ENCODE measurements at places on chromosomes 16 and 17.

DNA sequence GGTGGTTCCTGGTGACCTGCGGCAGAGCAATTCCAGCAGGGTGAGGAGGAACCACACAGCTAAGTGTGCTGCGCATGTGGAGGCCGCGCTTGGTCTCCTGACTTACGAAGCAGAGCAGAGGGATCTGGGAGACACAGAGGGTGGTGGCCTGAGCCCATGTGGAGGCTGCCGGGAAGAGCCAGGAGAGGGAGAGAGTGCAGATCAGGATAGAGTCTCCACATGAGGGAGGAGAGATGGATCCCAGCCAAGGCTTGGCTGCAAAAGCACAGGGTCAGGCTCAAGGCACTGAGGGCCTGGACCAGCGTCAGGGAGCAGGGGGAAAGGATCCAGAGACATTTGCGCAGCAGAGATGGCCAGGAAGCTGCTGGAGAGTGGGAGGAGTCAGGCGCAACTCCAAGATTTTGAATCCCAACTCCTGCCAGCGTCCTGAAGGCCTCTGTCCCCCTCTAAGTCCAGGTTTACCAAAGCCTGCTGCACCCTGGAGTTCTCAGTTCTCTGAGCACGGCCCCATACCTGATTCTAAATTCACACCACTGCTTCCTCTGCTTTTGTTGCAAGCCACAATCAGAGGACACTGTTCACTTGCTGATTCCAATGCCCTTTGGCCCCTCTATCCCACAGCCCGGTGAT lies 11.3 kb upstream of the MLLT6 start:
- no peak for DNase-seq

GRCh38 chr16:84277244-84277823 lies 17.3 kb upstream of the WFDC1 start:
- DNase-seq = no peak

DNA sequence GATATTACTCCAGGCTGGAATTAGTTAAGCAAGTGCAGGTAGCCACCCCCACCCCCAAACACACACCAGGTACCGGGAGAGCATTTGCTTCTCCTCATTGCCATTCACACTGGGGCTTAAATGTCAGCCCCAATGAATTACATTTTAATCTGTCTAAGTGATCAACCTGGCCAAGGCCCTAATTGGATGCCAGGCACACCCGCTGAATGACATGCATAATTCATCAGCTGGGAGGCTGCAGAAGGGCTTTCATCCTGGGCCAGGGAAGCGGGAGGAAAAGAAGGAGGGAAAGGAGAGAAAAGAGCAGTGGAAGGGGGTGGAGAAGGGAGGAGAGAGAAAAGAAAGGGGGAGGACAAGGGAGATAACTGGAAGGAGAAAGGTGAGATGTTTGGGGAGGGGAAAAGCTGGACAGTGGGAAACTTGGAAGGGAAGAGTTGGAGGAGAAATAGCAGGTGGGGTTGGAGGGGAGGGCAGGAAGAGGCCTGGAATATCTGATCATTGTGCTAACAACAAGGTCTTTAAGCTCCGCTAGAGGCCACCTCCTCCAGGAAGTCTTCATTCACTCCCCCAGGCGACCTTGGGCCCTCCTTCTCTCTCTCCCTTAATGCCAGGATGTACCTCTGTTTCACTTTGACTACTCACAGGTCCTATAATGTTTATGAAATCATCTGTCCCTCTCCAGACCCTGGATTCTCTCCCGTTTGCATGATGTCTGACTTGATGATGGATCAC lies 40.1 kb upstream of the CES5A start:
- peak; percentile 6 for DNase-seq

DNA sequence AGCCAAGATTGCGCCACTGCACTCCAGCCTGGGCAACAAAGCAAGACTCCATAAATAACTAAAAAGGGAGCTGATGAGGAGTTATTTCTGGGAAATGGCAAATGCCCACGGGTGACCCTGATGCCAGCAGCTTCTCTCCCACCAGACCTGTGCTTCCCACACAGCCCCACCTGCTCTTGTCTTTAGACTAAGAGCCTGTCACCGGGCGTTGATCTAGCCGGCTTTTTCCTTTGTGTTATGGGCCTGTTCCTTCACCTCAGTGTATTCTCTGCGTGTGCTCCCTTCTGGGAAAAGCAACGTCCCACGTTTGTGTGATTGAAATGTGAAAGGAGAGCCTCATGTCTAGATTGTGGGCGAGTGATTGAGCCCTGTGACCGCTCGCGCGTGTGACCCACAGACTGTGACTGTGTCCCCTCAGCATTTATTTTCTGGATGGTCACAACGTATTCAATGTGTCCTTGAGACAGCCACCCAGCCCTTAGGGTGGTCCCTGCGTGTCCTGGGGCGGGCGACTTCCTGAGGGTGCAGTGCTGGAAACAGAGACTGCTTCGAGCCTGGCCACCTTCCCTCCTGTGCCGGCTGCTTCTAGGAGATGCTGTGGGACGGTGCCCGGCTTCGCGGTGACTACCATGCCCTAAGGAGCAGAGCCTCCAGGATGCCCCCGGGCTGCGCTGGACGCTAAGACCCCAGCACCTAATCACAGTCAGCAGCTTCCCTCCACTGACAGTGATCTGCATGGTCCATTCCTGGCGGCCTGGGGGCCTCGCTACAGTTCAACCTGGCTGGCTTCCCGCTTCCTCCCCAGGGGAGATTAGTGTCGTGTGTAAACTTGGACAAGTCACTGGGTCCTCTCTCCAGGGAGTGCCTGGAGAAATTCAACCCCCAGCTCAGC lies 7.8 kb upstream of the RNPS1 start:
- no peak for DNase-seq

DNA sequence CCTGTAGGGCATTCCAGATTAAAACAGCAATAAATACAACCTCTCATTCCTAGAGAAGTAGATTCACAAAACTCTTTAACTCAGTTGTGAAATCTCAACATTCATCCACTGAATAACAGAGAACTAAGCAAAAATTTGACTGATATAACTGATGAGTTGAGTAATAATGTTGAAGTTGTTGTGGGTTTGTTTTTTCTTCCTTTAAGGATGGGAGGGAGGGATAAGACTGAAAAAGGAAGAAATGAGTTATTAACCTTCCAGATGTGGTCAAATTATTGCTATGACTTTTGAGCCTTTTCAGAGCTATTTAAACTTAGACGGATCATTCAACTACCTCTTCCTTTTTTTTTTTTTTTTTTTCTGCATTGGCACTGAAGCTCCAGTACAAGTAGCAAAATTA lies 38.6 kb downstream of the SKAP1 start:
- no peak for DNase-seq

DNA sequence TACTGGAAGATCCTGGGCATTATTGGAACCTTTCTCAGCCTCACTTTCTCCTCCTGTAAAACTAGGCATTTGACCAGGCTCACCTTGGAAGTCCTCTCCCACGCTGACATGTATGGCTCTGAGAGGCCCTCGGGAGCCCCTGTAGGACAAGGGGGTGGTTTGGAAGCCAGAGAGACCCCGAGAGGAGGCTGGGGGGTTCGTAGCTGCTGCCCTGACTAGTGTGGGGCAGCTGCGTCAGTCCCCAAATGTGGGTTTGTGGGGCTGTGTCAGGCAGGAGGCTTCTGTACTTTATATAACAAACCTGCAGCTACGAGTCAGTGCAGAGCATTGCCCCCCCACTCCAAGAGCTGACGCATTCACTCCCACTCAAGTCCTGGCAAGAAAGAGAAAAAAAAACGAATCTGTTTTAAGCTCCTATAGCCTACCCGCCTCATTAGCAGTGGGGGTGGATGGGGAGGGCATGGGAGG lies 1.8 kb downstream of the CX3CL1 start:
- DNase-seq = no peak

GRCh38 chr16:4055748-4056147 lies 60.5 kb downstream of the ADCY9 start:
- no peak for DNase-seq

GRCh38 chr17:63647065-63647725 lies 25.0 kb downstream of the MAP3K3 start:
- no peak for DNase-seq

- DNase-seq = no peak
Measured at GRCh38 chr17:78079253-78079652, 49.3 kb downstream of the TMC6 start.

- DNase-seq = no peak
Measured at GRCh38 chr16:64437706-64438324, 684.0 kb downstream of the CDH11 start.

DNA sequence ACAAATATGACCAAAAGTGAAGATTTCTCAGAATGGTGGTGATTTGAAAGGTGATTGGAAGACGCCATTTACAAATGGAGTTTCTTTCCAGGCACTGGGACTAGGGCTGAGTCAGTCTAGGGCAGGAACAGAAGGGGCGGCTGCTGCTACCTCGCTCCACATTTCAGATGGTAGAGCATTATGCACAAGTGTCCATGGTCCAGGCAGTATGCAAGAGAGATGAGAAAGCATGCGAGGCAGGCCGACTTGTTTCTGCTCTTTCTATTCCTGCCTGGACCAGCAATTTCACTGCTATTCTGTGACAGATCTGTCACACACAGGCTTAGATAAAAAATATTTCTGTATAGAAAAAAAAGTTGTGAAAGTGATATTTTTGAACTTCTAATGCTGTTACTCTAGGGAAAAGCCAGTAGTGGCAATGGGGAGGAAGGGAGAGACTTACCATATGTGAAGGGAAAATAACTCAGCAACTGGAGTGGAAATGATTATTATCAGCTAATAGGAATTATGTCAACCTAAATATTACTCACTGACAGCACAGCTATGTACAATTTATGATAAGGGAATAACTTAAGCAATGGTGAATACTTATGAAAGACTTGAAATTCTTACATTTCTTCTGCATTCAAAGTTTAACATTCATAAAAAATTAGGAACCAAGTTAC lies 134.7 kb upstream of the NETO2 start:
- no peak for DNase-seq

GRCh38 chr17:48121923-48122664 lies 14.5 kb downstream of the SNX11 start:
- DNase-seq = no peak

GRCh38 chr17:59683283-59683682 lies 23.9 kb downstream of the PTRH2 start:
- no peak for DNase-seq

- DNase-seq = no peak
Measured at GRCh38 chr16:14454391-14454790, 175.7 kb downstream of the PARN start.

GRCh38 chr17:73580073-73580710 lies 64.1 kb downstream of the SDK2 start:
- no peak for DNase-seq

GRCh38 chr17:66221343-66221742 lies 7.9 kb downstream of the APOH start:
- no peak for DNase-seq

GRCh38 chr17:2391597-2392251 lies 9.1 kb downstream of the MNT start:
- DNase-seq = no peak

DNA sequence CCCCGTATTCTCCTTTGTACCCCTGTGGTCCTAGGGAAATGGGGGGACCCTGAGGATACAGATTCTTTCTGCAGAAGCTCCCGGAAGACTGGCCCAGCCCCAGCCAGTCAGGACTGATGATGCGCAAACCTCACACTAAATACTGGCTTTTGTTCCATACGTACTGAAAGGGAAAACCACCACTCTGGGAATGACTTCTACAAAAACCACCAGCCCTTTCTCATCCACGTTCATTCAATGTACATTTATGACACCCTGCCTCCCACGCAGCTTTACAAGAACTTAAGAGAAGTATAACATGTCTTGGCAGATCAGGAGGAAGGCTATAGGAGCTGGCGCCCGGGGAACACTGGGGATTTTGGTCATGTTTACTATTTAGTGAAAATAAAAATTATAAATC lies 70.6 kb downstream of the MARCHF10 start:
- DNase-seq = no peak

DNA sequence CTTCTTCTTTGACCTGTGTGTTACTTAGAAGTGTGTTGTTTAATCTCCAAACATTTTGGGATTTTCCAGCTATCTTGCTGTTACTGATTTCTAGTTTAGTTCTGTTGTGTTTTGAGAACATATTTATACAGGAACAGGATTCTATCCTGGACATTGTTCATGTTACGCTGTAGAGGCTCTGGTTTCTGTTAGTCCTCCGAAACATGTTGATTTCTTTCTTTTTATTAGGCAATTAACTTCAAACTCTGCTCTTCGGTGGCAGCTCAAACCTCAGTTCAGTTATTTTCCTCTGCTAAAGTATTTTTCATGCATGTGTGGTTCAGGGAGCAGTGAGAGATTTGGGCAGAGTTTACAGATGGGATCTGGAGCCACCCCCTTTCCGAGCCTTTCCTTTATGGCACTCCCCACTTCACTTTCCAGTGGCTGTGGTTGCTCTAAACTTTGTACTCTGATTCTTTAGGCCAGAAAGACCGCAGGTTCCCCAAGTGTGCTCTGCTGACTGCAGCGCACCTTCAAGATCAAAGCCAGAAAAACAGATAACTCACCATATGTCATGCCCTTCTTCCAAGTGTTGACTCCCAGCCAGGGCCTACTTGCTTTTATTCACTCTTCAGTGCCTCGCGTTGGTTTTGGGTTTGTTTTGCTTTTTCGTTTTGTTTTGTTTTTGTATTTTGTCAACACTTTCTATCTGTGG lies 77.6 kb upstream of the KSR1 start:
- no peak for DNase-seq

GRCh38 chr17:53896047-53896446 lies 73.3 kb downstream of the KIF2B start:
- no peak for DNase-seq

DNA sequence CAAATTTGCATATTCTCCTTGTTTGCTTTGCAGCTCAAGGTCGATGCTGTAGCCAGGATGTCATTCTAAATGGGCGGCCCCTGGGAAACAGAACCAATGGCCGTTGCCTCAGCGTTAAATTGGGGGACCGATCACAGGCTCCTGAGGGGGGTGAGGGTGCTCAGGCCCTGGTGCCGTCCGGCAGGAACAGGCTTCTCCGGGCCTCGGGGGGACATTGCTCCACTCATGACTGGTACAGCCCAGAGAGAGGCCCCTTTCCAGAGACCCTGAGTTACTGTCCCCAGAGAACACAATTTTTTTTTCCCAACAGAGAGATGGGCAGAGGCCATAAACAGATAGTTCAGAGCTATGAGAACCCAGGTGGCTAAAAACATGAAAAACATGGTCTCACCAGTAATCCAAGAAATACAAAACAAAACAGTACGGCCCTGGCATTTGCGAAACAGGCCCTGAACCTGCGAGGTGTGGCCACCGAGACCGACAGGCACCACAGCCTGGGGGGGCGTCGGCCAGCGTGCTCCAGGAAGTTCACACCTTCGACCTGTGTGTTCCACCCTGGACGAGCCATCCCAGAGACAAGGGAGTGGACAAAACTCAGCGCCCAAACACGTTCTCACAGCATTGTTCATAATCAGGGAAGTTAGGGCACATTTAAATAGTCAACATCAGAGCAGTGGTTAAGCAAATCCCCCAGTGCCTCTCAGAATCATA lies 82.8 kb downstream of the METRNL start:
- no peak for DNase-seq

GRCh38 chr17:79982986-79983385 lies 52.7 kb downstream of the TBC1D16 start:
- no peak for DNase-seq

- DNase-seq = peak; percentile 39
Measured at GRCh38 chr16:4217204-4218131, 24.4 kb downstream of the SRL start.

DNA sequence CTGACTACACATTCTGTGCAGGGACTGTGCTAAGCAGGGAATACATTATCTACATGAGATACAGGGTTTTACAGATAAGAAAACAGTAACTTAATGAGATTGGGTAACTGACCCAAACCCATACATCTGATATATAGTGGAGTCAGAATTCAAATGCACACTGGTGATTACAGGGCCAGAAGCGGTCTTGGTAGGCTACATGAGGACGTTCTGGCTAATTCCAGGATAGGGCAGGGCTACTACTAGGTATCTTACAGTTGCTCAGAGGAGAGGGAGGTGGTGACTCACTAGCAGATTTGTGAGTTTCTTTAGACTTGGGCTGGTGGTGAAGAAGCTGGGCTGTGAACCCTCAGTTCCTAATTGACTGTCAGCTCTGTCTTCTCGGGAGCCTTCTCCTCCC lies 21.4 kb downstream of the TRIM16 start:
- no peak for DNase-seq
